NCI-H1436 (cell line): ENCODE measurements at places on chromosomes 7 and 10.

DNA sequence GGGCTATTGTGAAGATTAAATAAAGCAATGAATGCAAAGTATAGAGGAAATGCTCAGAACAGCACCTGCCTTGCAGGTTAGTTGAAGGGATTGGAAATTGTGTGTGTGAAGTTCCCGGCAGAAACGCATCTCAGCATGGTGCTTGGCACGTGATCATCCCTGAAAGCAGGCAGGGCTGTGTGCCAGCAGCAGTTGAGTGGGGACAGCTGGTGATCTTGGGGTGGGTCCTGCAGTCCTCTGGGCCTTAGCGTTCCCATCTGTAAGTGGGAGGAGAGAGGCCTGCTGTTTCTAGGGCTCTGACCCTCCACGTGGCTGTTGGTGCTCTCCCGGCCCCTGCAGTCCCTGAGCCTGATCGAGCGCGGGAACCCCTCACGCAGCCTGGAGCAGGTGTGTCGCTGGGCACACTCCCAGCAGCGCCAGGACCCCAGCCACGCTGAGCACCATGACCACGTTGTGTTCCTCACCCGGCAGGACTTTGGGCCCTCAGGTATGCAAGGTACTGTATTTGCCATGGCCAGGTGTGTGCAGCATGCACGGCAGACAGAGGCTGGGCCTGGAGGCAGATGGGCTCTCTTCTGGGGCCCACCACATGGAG, 55.3 kb downstream of the TBATA start:
- peak; percentile 60 for DNase-seq

- DNase-seq, result no peak
Measured at GRCh38 chr7:17367502-17367901, 69.0 kb downstream of the AHR start.

- DNase-seq, result no peak
Measured at GRCh38 chr10:82953331-82953730, 1078.3 kb downstream of the NRG3 start.

GRCh38 chr7:41964183-41964753, 261.4 kb upstream of the INHBA start:
- DNase-seq, result no peak

GRCh38 chr7:114981323-114981722, 59.4 kb downstream of the MDFIC start:
- DNase-seq, result no peak

GRCh38 chr10:72605122-72605521, 20.8 kb downstream of the MICU1 start:
- no peak for DNase-seq

DNA sequence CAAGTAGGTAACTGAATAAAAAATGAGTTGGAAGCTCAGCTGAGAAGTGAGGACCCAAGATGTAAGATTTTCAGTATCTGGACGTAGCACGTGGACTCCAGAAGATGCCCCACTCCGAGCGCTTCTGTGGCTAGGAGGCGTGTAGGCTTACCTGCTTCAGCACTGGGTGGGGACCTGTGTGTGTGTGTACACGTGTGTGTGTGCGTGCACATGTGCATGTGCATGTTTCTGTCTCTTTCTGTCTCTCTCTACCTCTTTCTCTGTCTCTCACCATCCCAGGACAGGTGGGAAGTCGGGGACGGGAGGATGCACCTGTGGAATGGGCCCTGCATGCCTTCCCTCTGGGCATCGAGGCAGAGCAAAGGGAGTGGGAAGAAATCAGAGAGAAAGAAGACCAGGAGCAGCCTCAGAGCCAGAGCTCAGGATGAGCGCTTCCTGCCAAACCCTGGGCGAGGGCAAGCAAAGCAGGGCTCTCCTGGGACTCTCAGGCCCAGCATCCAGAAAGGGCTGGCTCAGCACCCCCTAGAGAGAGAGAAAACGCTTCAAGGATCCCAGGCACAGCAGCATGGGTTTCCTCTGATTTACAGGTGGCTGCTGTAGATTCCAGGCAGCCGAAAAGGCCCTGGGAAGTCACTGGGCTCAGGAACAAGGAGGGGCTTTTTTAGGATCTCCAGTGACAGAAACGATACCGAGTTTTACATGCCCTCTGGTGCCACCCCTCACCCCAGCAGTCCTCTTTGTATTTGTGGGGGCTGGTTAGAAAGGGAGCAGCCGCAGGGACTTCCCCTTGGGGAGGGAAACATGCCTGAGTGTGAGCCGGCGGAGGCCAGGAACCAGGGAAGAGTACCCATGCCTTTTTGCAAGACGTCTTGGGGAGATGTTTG, 28.5 kb downstream of the CXCL12 start:
- no peak for DNase-seq

- DNase-seq, result no peak
Measured at GRCh38 chr7:71326595-71326994, 194.7 kb downstream of the GALNT17 start.

- no peak for DNase-seq
Measured at GRCh38 chr7:104814671-104815400, 199.2 kb upstream of the KMT2E start.

GRCh38 chr7:42227936-42228591, 8.9 kb downstream of the GLI3 start:
- no peak for DNase-seq

- no peak for DNase-seq
Measured at GRCh38 chr7:74302745-74303221, 13.6 kb downstream of the CLIP2 start.

- DNase-seq, result no peak
Measured at GRCh38 chr7:74043523-74043951, 15.6 kb downstream of the ELN start.

DNA sequence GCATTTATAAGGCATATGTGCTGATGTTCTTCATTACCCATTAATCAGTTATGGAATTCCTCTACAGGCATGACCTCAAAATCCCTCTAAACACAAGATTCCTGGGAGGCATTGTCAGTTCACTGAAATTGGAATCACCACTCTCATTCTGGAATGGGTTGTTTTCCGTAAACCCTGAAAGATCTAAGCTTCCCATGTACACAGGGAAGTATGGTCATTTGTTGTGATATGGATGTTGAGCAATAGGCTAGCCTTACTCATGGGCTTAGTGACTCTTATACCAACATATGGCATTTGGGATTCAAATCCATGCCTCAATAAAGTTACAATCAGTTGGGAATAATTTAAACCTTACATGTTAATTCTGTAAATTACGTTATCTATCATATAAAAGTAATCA, 258.0 kb downstream of the XPNPEP1 start:
- no peak for DNase-seq

DNA sequence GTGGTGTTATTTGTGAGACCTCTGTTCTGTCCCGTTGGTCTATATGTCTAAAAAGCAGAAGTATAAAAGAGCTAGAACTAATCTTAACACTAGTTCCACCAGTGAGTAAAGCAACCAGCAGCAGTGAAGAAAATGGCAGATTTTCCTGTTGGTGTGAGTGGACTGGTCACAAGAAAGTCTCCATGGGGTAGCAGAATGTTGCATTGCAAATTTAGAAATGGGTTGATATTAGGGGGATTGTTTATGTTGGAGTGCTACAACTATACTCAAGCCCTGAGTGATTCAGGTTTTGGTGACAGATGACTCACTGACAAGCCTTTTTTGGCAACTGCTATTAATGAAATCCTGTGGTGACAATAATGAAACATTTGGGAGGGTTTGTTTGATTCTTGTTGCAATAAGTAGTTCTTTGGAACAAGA, 5.6 kb downstream of the AVL9 start:
- DNase-seq, result no peak

- no peak for DNase-seq
Measured at GRCh38 chr7:131839967-131840690, 283.7 kb upstream of the PODXL start.

DNA sequence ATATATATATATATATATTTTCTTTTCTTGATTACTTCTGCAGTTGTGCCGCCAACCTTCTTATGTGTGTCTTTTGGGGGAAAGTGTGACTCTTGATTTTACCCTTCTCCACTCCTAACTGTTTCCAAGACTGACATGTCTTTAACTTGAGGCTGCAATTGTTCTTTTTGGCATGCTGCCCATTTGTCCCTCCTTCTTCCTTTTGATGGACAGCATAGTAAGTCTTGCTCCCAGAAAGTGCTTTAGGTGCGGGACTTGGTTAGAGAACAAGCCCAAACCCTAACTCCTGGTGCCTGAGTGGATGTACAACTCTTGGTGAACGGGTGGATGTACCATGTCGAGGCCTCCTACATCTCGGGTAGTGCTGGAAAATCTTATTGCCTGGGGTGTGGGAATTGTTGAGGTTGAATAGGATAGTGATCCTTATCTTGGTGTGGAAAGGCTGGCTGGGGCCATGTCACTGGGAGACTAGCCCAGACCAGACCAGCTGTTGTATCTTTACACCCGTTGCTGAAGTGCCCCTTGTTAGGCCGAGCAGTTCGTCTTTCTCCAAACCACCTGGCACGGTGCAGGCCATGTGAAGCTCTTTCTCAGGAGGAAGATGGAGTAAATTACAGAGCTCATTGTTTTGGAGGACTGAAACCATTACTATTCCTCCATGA, 16.3 kb downstream of the TCF7L2 start:
- no peak for DNase-seq

GRCh38 chr10:85986777-85987176, 379.8 kb downstream of the GRID1 start:
- no peak for DNase-seq

DNA sequence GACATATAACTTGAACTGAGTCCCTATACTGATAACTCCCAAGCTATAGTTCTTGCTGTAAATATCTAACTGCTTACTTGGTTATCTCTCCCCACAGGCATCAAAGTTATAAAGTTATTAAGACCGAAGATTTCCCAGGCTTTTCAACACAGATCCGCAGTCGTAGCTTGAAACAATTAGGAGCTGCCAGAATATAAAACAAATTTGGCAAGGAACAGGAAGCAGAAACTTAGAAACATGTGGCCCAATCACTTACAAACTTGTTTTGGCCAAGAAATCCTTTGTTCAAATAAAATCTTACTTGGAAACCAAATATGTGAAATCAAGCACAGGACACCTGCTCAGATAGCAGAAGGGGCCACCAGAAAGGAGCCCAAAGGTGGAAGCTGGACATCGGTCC, 9.0 kb downstream of the SLC16A12 start:
- DNase-seq, result no peak

GRCh38 chr7:156080596-156080995, 268.3 kb upstream of the SHH start:
- no peak for DNase-seq

DNA sequence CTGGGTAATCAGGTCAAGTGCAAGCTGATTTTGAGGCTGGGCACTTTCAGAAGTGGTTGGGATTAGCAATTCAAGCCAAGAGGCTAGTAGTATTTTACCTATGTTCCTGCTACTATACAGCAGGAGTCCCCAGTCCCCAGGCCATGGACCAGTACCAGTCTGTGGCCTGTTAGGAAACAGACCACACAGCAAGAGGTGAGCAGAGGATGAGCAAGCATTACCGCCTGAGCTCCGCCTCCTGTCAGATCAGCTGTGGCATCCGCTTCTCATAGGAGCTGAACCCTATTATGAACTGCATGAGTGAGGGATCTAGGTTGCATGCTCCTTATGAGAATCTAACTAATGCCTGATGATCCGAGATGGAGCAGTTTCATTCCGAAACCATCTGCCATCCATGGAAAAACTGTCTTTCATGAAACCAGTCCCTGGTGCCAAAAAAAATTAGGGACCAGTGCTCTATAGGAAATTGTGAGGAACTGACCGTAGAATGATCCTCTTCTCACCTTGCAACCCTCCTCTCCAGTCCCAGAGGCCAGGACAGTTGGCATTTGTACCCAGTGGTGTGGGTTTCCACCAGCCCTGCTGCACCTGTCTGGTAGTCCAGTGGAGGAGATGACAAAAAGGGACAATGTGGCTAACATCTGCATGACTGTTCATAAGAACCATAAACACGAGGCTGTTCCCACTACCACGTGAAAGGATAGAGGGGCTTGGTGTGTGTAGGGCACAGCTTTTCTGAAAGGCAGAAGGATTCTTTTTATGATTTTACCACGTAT, 172.5 kb downstream of the KIAA1217 start:
- no peak for DNase-seq

- DNase-seq, result no peak
Measured at GRCh38 chr10:107616031-107616430, 451.5 kb upstream of the SORCS1 start.

GRCh38 chr7:102431617-102432298, 1.6 kb upstream of the ORAI2 start:
- DNase-seq, result no peak

DNA sequence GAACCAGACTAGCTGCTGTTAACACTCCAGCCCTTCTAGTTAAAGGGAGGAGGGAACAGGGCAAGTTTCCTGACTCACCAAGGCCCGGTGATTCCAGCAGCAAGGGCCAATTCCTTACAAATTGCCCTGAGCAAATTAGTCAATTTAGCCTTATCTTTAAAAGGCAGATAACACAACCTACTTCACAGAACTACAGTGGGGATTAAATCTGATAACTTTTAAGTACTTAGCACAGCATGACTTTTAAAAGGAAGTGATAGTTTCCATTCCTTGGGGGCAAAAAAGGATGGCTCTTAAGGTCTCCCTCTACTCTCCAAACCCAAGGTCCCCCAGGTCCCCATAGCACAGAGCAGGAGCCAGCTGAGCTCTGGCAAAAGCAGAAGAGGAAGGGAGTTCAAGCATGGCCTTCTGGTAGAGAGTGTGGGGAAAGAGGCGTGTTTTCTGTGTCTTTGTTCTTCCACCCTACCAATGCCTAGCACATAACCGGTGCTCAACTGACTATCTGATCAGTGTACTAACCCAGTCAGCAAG, 4.0 kb downstream of the CDCA7L start:
- no peak for DNase-seq

DNA sequence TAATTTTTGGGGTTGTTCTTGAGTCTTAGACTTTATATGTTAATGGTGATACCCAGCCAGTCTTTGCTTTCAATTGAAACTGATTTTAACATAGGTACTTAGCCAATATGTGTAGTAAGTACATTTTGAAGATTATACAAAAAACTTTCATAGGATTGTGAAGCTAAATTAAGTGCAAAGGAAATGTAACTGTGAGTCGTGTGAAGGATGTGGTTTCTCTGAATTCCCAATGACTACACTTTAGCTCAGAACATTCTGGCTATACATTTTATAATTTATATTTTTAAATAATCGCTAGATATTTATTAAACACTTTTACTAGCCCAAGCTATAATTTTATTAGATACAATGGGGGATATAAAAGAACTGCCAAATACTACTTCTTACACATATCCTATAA, 359.3 kb downstream of the PCLO start:
- no peak for DNase-seq

GRCh38 chr10:21895932-21896331, 107.6 kb downstream of the DNAJC1 start:
- no peak for DNase-seq

- no peak for DNase-seq
Measured at GRCh38 chr10:34889004-34889869, 74.1 kb upstream of the PARD3 start.

GRCh38 chr10:127899766-127900387, 7.0 kb upstream of the PTPRE start:
- no peak for DNase-seq

- no peak for DNase-seq
Measured at GRCh38 chr10:81081887-81082620, 544.4 kb downstream of the SH2D4B start.
